Ammon's horn (tissue), 1 donor: ENCODE measurements at places on chromosomes 11 and 22.
A peak's percentile ranks its signal among the peaks of the same experiment; 100 is the strongest.

- DNase-seq = peak; percentile 85
Observed at GRCh38 chr11:8033305-8034105, 46.4 kb downstream of the EIF3F start.

DNA sequence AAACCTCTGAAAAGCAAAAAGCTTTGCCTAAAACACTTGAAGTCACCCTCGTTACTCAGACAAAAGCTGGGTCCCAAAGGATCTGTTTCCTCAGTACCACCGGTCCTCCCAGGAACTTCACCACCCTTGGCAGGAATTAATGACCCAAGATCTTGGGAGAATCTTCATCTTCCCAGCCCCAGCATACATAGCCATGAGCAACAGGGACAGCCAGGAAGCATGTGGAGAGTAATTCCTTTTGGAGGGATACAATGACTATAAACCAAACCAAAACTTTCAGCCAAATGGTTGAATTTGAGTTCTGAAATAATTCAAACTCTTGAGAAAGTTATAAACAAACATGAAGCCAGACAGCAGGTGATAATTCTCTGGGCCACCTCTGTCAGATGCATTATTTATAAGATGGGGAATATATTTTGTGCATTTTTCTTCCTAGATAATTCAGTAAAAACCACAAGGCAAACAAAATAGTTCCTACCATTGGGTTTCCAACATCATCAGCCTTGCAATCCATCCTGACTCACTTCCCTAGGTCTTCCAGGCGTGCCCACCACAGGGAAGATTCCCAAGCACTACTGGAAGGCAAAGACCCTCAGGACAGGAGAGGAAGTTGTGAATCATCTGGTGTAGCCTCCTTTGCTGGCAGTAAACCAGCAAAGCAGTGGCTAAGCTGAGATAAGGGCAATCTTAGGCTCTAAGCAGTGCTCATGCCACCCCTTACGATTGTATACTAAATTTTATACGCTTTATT, 71.7 kb upstream of the DRD2 start:
- DNase-seq = no peak

DNA sequence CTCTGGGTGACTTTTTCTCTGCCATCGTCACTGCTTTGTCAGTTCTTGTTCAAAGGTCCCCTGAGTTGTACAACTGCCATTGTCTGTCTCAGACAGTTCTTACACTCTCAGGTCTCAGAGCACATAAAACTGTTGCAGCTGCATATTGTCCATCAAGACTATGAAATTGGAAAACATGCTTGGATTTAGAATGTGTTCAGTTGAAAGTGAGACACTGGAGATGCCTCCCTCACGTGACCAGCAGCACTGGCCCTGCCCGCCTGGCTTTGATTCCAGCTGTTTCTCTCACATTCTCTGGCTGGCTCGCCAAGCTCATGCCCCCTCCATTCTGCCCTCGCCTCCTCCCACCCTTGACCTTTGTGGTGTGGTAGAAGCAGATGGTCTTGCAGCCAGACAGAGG, 244.2 kb downstream of the NTM start:
- DNase-seq = peak; percentile 70

- no peak for DNase-seq
Observed at GRCh38 chr22:48256776-48257684, 1494.6 kb downstream of the TBC1D22A start.

GRCh38 chr11:44868021-44868420, 82.7 kb downstream of the TP53I11 start:
- no peak for DNase-seq

DNA sequence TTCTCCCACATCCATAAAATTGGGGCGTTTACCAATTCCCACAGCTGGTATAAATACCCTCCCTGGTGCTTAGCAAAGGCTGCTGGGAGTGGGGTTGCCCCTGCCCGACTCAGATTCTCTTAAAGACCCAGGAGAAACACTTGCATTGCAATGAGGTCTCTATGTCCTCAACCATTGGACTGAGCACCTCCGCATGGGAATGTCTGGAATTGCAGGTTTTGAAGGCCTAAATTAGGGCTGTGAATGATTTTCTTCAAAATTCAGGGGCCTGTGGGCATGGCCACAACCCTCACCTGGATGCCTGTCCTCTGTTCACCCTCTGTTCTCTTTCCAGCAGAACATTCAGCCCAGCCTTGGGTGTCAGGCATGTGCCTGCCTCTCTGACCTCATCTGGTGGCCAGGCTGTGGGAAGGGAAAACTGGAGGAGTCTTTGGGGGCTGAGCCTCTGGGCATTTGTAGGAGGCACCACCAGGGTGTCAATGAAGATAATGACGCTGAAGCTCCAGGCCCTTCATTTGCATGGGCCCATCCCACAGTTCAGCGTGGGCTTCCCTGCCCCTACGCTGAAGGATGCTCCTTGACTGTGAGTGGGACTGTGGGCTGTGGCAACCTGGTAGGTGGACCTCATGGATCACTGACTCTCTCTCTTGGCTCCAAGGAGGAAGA, 52.7 kb upstream of the MYEOV start:
- no peak for DNase-seq

GRCh38 chr11:1915795-1916131, 3.7 kb upstream of the TNNT3 start:
- no peak for DNase-seq

- DNase-seq = no peak
Observed at GRCh38 chr11:80182901-80183300, 742.1 kb upstream of the TENM4 start.

- no peak for DNase-seq
Observed at GRCh38 chr22:36185828-36186624, 15.6 kb downstream of the APOL4 start.

DNA sequence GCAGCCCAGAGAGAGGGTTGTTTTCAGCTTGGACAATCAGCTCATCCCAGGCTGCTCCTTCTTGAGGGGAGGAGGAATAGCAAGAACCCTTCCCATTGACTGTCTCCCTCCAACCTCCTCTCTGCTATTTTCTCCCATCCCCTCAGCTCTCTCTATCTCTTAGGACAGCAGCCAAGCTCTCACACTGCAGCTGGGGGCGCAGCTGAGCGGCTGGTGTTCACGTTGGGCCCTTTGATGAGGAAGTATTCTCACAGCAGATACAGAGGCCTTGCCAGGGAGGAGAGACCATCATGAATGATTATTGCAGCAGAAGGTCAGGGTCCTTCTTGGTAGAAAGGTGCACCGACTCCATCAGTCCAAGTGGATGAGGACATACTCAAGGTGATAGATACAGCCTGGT, 26.5 kb upstream of the CADM1 start:
- DNase-seq = no peak

DNA sequence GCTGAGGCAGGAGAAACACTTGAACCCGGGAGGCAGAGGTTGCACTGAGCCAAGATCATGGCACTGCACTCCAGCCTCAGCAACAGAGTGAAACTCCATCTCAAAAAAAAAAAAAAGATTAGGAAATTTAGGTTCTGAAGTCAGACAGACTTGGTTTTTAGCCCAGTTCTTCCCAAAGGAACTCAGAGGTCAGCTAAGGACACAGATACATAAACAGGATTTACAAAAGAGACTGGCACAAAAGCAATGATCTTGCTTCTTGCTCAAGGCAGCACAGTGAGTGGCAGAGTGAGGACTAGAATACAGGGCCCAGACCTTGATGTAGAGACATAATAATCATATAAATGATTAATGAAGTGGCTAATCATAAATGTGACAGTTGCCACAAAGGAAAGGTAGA, 25.4 kb upstream of the RRAS2 start:
- DNase-seq = no peak

GRCh38 chr11:96043291-96043690, 119.4 kb upstream of the MTMR2 start:
- DNase-seq = no peak

GRCh38 chr11:69299023-69299461, 5.1 kb downstream of the MYEOV start:
- DNase-seq = no peak

GRCh38 chr11:131389582-131389981, 19.2 kb downstream of the NTM start:
- DNase-seq = no peak

- no peak for DNase-seq
Observed at GRCh38 chr22:26553056-26553752, 36.7 kb downstream of the TPST2 start.

DNA sequence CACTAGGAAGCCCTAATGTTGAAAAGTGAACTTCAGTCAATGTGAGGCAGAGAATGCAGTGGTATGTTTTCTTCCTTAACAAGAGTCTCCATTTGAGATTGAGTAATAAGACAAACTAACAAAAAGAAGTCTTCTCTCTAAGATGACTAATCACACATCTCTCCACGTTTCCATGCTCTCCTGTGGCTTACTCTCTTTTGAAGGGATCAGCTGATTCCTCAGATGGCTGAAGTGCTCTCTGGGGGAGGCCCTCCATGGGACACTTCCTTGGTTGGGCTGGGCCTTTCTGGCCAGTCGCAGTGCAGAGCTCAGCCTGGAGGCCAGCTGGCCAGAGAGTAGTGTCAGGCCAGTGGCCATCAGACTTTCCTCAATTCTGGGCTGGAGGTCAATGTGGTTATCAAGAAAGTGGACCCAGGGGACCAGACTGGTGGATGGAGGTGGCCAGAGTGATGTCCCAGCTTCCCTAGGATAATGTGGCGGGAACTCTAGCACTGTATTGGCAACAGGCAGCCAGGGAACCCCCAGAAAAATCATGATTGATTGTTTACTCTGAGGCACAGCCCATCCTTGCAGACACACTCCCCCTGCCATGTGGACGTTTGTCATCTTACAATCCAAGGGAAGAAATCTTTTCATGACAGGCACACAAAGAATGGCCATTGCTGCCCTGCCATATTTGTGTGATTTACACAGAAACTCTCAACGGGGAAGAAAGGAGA, 14.5 kb downstream of the CSRP3 start:
- DNase-seq = no peak

DNA sequence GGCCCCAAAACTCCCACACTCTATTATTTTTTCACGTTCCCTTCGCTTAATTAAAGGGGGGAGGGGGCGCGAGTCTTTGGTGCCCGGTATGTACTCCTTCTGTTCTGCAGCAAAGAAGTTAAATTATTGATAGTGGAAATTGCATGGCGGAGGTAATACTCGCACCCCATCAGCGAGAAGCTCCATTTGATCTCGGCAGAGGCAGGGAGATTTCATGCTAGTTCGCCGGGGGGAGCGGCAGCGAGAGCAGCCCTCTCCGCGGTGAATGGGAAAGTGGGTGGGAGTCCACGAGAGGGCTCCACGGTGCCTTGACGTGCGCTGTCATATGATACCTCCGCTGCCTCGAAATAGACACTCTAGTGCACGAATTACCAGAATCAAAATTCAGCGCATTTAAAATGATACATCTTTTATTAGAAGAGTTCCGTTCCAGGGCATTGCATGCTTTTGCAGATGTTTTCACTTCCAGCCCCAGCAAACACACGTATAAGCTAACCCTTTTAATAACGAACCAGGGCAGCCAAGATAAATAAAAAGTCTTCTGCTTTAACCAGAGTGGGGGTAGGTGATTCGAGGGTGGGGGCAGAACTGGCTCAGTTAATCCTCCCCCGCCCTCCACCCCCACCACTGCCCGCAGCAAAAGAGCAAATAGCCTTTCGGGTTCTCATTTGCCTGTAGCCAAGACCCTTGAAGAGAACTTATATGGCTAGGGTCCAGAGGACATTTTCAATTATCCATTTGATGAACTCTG, 1.3 kb upstream of the BDNF start:
- DNase-seq = peak; percentile 73

GRCh38 chr11:19713196-19714021, 772 bp downstream of the NAV2 start:
- DNase-seq = no peak

DNA sequence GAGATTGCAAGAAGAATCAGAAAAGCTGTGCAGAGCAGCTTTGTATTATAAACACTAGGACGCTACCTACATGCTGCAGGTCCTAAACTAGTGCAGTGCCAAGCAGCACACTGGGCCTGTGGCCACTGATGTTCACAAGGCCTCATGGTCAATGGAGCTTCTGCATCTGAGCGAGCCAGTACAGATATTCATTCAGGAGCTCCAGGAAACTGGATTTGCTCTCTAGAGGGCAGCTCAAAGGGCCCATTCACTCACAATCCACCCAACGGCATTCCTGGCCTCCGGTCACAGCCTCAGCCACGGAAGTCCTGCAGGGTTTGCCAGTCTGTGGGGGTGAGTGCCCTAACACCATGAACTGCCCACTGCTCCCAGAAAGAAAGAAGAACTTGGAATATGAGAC, 5.8 kb upstream of the TBC1D10A start:
- peak; percentile 71 for DNase-seq

- DNase-seq = no peak
Observed at GRCh38 chr11:108322666-108323065, 99.8 kb downstream of the ATM start.

GRCh38 chr11:26048271-26048670, 283.7 kb upstream of the ANO3 start:
- DNase-seq = no peak

- DNase-seq = no peak
Observed at GRCh38 chr11:65525546-65526480, 930 bp downstream of the SCYL1 start.

DNA sequence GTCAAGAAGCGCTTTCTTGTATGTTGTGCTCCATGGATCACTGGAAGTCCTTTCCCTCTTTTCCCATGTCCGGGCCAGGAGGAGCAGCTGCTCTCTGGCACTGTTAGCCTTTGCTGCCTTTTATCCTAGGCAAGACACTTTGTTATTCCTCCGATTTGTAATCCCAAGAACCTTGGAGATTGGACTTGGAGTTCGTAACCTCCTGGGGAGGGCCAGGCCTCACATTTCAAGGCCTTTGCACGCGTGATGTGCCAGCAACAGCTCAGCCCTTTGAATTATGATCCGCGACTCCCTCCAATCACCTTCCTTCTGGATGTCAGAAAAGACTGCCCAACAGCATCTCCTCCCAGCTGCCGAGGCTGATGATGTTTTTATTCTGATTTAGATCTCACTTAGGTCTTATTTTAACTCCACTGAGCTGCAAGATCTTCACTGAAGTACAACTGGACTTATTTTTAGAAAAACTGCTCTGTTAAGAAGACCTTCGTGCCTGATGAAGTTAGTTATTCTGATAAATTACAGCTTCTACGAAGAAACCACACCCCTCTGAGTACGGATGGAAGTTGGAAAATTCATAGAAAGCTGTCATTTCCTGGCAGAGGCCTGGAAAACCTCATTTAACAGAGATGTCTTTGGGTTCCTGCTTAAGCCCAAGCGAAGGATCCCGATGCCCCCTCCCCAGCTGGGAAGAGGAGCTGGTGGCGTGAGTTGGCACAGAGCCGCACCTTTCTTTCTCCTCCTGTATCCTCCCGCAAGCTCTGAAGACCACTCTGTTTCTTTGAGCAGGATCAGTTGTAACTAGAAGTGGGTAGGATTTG, 62.4 kb downstream of the PARVB start:
- DNase-seq = no peak

- peak; percentile 90 for DNase-seq
Observed at GRCh38 chr11:19557720-19558140, 154.9 kb upstream of the NAV2 start.

- DNase-seq = no peak
Observed at GRCh38 chr11:126346586-126346940, 8.9 kb upstream of the ST3GAL4 start.

- DNase-seq = no peak
Observed at GRCh38 chr11:76599041-76600013, 71.2 kb downstream of the LRRC32 start.
